NAMALWA (cell line): ENCODE measurements at places on chromosomes 11 and 22.

DNA sequence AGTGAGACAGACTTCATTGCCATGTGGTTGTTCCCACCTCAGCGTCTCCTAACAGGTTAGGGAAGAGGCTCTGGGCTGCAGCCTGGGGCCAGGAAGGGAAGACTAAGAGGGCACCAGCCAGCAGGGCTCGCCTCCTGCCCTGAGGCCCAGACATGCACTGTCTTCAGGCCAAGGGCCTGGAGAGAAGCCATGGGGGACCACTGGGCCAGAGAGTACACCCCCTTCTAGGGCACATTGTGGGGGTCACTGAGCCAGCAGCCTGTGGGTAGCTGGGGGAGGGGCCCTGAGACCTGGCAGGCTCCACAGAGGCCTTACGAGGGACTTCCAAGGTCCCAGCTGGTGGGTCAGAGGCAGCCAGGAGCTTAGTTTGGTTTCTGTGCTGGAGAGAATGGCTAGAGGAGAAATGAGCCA, 25.0 kb upstream of the MYRF start:
- no peak for DNase-seq

DNA sequence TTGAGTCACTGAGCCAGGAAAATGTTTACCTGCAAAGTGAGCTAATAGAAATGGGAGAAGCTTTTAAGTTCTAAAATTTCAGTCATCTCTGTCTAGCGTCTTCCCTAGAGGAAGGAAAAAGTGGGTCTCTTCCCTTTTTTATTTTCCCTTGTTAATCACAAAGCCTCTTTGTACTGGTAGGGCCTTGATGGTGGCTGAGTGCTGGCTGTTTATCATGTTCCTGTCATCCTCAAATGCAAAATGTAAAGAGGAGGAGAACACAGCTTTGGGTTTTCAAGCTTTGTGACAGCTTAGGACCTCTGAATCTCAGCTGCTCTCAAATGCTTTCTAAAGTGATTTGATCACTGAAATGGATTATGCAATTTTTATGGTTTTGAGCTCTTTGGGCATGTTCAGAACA, 222.0 kb downstream of the TMEM135 start:
- no peak for DNase-seq

- no peak for DNase-seq
Measured at GRCh38 chr11:125990244-125990643, 44.4 kb downstream of the VSIG10L2 start.

GRCh38 chr11:6319704-6320410, 444 bp downstream of the CAVIN3 start:
- no peak for DNase-seq

DNA sequence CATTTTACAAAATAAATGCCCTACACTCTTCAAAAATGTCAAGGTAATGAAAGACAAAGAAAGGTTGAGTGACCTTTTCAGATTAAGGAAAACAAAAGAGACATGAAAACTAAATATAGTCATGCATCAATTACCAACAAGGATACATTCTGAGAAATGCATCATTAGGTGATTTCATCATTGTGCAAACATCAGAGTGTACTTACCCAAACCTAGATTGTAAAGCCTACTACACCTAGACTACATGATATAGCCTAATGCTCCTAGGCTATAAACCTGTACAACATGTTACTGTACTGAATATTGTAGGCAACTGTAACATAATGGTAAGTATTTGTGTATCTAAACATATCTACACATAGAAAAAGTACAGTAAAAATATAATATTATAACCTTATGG, 26.7 kb downstream of the INTS4 start:
- DNase-seq: no peak

DNA sequence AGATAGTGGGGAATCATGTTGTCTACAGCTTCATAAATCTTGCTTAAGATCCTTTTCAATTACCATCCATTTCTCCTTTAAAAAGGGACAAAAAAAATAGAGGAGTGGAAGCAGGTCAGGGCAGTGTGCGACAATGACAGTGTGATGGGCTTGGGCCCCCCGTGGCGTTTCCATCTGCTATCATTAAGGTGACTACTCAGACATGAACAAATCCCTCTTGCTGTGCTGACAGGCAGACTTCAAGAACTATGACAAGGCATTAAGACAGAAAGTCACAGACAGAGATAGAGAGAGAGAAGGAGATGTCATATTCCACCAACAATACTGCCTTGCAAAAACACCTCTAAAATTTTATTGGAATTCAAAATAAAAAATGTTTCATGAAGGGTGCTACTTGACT, 263.2 kb downstream of the DCDC1 start:
- no peak for DNase-seq

DNA sequence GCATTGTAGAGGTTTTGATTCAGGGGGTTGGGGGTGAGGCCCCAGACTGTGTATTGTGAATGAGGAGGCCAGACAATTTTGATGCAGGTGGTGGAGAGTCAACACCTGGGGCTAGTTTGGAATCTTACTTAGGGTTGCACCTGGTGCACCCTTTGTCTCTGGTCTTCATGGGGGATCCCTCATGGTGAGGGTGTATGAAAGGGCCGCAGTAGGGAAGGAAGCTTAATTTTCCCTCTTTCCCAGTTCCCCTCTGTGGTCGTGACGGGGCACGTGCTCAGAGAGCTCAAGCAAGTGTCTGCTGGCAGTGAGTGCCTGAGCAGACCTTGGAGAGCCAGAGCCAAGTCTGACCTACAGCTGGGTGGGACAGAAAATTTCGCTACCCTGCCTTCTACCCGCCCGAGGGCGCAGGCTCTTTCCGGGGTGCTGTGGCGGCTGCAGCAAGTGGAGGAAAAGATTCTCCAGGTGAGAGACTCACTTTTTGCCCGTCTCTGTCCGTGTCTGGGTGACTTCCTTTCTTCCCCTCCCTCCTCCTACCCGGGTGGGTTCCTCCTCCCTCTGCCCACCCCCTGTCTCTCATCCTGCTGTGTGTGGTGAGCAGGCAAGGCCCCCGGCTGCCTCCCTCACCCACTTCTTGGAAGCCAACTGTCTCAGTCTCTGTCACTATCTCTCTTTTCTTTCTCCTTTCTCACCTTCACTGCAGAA, 131.7 kb downstream of the MICAL2 start:
- DNase-seq: no peak
